GM12865 (cell line): ENCODE measurements at places on chromosomes 2 and 18.

DNA sequence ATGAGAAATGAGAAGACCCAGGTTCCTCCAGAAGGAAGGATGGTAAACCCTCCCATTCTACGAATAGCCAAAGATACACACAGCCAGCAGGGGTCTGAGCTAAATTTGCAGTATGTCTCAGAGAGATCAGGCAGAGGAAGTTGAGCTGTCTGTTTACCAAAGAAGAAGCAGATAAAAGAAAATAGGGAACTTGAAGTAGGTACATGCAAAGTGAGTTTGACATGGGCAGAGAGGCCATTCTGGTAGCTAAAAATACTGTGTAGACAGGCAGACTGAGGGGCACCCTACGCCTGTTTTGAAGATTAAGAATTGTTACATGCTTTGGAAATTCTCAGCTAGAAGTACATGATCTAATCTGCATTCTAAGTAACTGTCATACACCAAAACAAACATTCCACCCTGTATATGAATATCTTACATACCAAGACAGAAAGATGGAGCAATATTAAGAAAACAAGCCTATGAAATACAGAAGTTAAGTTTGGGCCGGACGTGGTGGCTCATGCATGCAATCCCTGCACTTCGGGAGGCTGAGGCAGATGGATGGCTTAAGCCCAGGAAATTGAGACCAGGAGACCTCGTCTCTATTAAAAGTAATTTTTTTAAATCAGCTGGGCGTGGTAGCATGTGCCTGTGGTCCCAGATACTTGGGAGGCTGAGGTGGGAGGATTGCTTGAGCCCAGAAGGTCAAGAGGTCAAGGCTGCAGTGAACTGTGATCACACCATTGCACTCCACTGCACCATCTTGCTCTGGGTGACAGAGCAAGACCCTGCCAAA lies 157.9 kb downstream of the ANKRD44 start:
- DNase-seq, result peak; percentile 77

DNA sequence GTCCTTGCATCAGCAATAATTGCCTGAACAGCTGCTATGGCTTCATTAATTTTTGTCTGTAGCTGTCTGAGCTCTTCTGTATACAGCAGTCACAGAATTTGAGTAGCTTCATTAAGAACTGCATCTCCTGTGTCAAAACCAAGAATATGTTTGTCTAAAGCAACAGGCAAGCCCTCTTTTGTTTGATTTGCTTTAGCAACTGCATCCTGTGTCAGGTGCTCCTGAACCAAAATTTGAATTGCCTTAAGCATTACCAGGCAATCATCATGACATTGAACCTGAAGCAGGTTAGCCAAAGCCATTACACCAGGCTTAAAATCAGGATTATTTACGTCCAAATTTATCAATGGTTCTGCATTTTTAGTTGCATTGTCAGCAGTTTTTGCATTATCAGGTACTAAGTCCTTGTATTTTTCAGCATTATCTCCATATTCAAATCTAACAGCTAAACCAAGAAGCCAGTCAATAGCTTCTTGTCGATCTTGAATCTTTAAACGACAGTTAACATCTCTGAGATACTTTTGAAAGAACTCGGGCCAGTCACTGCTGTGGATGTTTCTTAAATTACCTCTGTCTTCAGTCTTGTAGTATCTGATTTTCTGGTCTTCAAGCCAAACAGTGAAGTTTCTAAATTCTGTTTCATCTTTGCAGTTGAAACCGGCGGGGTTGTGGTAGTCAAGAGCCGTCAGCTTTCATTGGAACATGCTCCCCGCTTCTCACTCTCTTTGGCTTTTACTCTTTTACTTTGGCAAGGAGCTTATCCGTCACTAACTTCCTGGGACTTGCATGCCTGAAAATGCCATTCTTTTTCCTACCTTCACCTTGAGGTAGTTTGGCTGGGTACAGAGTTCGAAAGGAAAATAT lies 42.2 kb downstream of the MERTK start:
- DNase-seq, result no peak

DNA sequence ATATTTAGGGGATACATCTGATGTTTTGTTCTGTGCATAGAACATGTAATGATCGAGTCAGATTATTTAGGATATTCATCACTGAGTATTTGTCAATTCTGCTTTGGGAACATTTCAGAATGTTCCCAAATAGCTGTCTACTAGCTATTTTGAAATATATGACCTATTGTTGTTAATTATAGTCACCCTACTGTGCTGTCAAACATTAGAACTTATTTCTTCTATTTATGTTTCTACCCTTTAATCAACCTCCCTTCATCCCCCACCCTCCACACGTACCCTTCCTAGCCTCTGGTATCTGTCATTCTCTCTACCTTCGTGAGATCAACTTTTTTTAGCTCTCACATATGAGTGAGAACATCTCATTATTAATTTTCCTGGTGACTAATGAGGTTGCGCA lies 40.9 kb downstream of the ANKRD12 start:
- DNase-seq, result no peak

GRCh38 chr18:55343396-55344073 lies 244.5 kb downstream of the TCF4 start:
- DNase-seq, result peak; percentile 37

DNA sequence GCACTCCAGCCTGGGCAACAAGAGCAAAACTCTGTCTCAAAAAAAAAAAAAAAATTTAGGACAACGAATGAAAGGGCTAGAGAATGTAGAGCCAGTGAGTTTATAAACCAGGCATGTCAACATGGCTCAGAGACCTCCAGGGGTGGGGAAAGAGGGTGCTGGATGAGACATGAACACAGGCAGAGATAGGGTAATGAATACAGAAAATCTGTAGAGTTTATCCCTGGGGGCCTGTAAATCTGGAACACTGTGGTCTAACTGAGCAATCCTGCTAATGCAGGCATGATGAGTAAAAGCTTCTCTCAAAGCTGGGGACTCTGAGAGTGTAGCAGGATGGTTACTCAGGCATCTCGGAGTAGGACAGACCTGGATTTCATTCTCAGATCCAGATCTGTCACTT lies 59.2 kb upstream of the IGFBP2 start:
- DNase-seq, result no peak

GRCh38 chr2:84234103-84234502 lies 225.0 kb downstream of the SUCLG1 start:
- DNase-seq, result no peak

GRCh38 chr2:6958616-6959235 lies 41.5 kb downstream of the RNF144A start:
- DNase-seq, result no peak

GRCh38 chr2:61853086-61853846 lies 594 bp downstream of the FAM161A start:
- DNase-seq, result peak; percentile 29

GRCh38 chr18:61754039-61754583 lies 138.7 kb downstream of the RNF152 start:
- DNase-seq, result no peak

DNA sequence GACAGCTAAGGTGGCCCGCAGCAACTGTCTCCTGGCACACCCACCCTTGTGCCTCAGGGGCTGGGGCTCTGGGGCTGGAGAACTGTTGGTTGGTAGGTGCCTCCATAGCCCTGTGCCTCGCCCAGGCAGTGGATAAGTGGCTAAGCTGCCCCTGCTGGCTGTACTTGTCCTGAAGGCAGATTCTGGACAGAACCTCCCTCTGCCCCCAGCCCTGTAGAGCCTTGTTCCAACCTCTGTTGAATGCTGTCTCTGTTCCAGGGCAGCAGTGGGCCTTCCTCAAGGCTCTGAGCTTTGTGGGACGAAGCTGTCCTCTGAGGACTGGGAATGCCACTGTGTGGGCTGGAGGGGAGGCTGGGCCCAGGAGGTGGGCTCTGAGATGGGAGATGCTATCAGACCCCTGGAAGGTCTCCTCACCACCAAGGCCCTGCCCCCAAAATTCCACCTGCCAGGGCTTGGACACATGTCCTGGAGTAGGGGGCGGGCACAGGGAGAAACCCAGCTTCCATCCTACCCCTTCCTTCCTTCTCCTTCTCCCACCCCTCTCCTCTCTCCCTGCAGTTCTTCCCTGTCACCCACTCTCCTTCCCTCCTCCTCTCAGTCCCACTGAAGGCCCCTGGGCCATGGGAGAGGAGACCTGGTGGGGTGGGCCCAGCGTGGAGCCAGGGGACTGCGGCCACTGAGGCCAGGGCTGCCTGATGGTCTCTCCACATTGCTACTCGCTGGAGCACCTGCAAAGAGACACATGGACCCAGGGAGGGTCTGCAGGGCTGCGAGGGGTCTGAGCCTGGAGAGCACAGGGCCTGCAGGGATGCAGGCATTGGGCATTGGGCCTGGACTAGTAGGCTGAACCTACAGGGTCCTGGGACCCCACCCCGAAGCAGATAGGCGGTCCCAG lies 1.7 kb upstream of the PDCD1 start:
- DNase-seq, result peak; percentile 36

GRCh38 chr2:23669413-23670244 lies 257.3 kb downstream of the ATAD2B start:
- no peak for DNase-seq

- no peak for DNase-seq
Observed at GRCh38 chr18:8296886-8297616, 312.2 kb upstream of the RAB12 start.

DNA sequence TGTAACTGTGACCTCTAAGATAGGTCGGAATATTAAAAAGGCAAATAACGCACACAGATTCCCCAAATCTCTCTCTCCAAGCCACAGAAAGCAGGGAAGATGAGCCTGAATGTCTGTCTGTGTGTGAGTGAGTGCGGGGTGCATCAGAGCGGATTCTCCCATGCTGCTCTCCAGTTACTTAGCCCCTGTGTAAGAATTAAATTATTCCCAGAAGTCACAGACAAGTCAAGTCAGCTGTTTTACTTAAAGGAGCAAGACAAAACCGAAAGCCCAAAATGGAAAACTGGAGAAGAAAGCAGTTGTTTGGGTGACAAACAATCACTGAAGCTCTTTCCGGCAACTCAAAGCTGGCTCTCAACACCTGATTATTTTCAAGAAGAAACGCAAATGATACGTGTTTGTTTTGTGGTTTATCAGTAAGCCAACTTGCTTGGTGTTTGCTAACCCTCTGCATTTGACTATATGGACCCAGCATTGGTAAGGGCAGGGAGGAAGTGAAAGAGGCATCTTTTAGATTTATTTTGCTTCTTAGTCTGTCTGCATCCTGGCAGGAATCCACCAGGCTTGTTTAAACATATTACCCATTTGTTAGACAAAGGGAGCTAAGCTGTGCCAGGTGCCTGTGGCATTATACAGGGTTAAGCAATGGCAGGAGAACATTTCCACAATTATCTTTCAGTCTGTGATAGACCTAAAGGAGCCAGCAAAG lies 121.5 kb upstream of the CREB1 start:
- DNase-seq, result peak; percentile 67

DNA sequence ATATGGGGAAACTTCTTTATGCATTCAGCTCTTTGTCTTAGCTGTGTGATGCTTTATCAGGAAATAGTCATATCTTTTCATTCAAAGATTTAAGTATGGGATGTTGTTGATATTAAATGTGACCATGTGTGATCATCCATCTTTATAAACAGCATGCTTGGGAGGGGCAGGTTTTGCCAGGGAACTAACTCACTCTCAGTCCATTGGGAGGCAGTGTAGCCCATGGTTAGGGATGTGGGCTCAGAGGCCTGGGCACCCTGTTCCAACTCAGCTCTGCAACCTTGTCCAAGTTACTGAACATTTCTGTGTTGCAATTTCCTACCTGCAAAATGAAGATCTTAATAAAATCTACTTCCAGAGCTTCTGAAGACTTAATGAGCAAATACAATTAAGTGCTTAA lies 92.0 kb upstream of the BCL2L11 start:
- DNase-seq, result peak; percentile 26

DNA sequence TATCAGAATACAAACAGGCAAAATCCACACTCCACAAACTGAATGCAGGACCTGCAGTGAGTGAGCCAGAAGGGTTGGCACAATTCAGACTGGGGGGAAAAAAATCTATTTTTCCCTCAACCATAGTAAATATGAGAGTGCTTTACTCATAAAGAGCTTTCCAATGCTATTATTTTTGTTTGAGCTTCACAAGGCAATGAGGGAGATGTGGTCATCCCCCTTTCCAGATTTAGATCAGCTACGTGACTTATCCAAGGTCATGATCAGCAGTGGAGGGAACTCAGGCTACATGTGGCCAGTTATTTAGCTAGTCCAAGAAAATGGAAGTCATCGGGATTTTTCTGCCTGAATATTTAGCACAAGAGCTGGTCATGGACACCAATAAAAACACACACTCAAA lies 120.4 kb upstream of the KLF7 start:
- peak; percentile 59 for DNase-seq

DNA sequence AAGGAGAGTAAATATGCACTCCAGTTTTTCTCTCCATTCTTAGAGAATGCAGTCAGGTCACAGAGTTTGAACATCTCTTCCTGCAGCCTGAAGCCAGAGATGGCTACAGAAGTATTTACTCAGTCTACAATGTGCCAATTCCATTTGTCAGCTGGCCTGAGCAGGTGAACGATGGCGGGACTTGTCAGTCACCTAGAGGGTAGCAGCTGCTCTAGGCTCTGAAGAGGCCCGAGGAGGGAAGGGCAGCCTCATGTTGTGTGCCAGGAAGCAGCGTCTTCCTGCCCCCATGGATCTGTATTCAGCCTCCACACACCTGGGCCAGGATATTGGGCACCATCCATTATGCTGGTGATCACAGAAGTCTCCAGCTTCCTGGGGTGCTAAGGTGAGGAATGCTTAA lies 316.7 kb upstream of the CHAC2 start:
- no peak for DNase-seq

GRCh38 chr2:180778291-180778690 lies 202.1 kb upstream of the UBE2E3 start:
- DNase-seq, result no peak

GRCh38 chr2:79887747-79888374 lies 375.0 kb downstream of the CTNNA2 start:
- peak; percentile 59 for DNase-seq

DNA sequence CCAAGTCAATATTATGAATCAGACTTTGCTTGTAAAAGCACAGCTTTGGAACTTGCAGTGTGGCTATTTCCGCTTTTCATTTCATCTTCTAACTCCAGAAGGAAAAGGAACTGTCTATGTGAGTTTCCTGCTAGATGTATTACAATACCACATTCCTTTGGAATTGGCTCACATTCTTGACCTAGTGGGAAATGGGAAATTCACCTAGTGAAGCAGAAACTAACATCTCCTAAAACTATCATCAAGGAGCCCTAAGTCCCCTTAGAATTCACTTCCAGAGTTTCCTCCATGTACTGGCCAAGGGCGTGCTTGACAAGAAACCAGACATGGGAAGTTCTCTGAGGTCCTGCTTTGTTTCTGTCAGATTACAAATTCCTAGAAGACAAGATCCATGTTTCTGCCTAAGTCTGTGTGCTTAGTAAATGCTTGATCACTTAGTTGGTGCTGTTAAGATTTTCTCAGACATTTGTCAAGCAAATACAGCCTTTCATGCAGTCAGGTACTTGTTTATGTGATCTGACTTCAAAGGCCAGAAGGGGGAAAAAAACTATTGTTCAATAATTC lies 275.7 kb upstream of the FN1 start:
- DNase-seq, result no peak

- DNase-seq, result no peak
Observed at GRCh38 chr2:240247868-240248720, 107.6 kb upstream of the OTOS start.

DNA sequence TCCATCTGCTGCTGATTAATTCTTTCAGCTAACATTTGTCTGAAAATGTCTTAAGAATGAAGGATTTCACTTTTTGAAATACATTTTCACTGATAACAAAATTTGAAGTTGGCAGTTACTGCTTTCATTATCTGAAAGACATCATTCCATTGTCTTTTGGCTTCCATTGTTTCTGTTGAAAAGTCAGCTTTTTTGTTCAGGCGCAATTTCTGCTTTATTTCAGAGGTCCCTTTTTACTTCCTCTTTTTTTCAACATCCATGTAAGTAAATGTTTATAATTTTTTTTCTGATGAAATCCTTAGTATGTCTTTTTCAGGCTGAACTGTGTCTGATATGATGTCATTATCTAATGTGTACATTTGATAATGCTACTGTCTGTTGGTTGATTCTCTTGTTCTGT lies 184.2 kb downstream of the RND3 start:
- no peak for DNase-seq
